ENCODE measurements at places on chromosomes 5 and 9.
A peak's percentile ranks its signal among the peaks of the same experiment; 100 is the strongest.

- no peak for DNase-seq
Measured at GRCh38 chr5:96180684-96181435, 219.2 kb upstream of the ELL2 start.

DNA sequence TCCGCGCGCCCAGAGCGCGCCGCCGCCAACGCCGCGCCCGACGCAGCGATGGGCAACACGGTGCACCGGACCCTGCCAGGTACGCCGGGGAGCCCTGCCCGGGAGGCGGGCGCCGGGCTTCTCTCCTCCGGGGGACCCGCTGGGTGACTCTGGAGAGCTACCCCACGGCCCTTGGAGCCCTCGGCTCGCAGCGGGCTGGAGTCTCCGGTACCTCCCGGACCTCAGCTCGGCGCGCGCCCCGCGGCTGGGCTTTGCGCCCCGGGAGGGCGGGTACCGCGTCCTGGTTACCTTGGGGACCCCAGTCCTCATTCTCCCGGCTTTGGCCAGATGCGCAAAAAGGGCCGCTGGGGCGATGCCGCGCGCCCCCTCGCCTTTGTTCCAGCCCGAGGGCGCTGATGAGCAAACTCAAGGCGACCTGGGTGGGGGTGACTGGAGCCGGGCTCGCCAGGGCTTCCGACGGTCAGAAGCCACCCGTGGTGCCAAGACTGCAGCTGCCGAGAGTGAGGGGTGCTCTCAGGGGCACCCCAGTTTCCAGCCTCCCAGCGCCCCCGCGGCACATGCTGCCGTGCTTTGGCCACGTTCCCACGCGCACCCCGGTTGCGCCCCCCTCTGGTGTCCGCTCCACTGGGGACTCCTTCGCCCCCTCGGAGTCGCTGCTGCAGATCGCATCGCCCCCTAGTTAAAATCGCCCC lies 442 bp downstream of the NEURL1B start:
- no peak for DNase-seq

- DNase-seq = no peak
Measured at GRCh38 chr5:71924980-71925379, 182.3 kb upstream of the MAP1B start.

- no peak for DNase-seq
Measured at GRCh38 chr5:56170557-56170956, 62.6 kb downstream of the ANKRD55 start.

DNA sequence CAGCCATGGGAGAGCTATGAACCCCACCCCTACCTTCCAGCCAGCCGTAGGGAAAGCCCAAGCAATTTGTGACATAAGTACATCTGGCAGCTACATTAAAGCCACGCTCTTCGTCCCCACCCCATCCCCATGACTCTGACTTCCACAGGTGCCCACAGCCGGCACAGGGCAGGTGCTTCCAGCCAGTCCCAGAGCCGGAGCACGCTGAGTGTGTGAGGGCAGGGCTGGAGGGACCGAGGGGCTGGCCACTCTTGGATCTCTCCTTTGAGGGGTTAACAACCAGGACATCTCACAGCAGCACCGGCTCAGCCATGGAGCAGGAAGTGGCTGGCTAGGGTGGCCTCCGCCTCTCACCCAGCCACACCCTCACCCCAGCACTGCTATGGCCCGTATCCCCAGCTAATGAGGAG lies 2.4 kb upstream of the FAM78A start:
- peak; percentile 44 for DNase-seq

- DNase-seq = no peak
Measured at GRCh38 chr5:98880151-98880550, 48.7 kb downstream of the CHD1 start.

DNA sequence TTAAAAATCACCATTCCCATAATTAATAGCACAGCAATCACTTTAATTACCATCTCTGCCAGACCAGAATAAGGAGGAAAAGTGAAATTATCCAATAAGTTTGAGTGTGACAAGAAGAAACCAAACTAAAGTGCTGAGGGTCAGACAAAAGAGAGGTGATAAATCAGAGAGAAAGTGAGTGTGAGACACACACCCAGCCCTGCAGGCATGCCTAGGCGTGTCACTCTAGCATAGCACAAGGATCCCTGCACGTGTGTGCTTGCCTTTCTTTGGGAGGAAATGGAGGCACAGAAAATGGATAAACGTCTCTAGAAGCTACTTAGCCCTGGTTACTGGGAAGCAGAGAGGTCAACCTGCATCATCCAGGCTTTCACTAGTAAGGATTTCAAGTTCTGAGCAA lies 56.2 kb downstream of the SEMA6A start:
- no peak for DNase-seq

- no peak for DNase-seq
Measured at GRCh38 chr5:141494761-141495452, 6.0 kb downstream of the PCDHGC5 start.

- no peak for DNase-seq
Measured at GRCh38 chr5:87242242-87242641, 25.4 kb upstream of the RASA1 start.
